LHCN-M2 (cell line): ENCODE measurements at places on chromosomes 6 and 20. TPM values are rescaled to one million over a fixed set of nuclear protein-coding genes. Genes with fewer than 3 reads are reported as not detected.

- DNase-seq: no peak
Measured at GRCh38 chr20:11248687-11249638, 575.2 kb upstream of the JAG1 start.

The WFDC5 gene
- not detected in 2 replicates for total RNA-seq

DNA sequence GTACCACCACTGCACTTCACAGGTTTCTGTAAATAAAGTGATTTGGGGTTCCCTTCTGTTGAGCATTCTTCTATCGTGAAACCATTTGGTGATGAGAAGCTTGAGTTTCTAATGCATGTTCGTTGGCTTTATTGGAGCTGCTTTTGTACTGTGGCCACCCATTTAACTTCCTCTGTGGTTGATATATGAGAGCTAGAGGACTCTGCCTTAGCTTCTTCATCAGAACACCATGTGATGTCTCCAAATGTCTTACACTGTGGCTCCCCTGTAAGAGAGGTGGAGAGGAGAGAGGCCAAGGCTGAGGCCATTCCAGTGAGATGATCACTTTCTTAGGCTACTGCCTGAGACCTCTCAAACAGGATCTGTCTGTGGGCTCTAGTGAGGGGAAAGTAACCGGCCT, 114.5 kb downstream of the SLC16A10 start:
- no peak for DNase-seq

GRCh38 chr6:130070326-130070725, 51.9 kb downstream of the L3MBTL3 start:
- DNase-seq: no peak

The SLC35A1 gene
- total RNA-seq: 12.3 and 13.3 TPM in 2 replicates

GRCh38 chr6:35317483-35318195, 20.0 kb downstream of the DEF6 start:
- DNase-seq: no peak

The SNPH gene
- 14.0 and 15.8 TPM in 2 replicates for total RNA-seq

GRCh38 chr6:38676974-38677544, 25.9 kb downstream of the GLO1 start:
- DNase-seq: no peak

The TMEM74B gene
- 0.13 TPM in 1 of 2 replicates, not detected in the other for total RNA-seq

DNA sequence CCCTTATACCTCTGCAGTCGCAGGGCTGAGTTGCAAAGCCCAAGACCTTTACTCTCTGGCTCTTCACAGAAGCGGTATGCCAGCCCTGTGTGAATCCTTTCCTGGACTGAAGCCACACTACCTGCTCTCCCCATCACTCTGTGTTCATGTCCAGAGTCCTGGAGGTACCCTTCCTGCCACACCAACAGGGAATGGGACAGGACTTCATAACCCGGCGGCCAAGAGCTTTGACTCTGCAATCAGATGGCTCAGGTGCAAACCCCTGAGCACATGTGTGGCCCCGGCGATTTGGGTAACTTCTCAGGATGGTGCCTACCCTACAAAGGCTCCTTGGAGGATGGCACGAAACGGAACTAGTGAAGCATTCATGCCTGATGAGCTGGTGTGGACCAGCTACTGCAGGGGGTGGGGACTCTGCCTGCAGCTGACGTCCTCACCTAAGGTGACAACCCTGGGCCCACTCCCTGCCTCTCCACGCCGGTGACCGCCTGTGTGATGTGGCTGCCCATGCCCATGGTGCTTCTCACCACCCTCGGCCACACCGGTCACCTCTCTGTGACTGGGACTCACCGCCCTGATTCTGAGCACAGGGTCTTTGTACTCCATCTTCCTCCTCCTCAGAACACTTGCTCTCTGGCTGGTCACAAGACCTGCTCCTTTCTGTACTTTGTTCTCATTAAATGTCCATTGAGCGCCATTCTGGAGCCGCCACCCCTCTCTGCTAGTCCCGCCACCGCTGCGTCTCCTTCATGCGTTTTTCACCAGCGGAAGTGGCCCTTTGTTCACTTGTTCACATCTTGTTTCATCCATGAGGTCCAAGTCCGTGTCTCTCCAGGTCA, 116.7 kb downstream of the SULF2 start:
- no peak for DNase-seq

The DEFB132 gene
- not detected in 2 replicates for total RNA-seq
